ENCODE measurements at places on chromosomes 7 and 10.

- no peak for DNase-seq
- H3K27ac ChIP-seq: no peak overlapping the region
- H3K36me3 ChIP-seq: peaks cover 4% of the 10 kb centered on the region
Measured at GRCh38 chr7:16657656-16658279, 11.8 kb downstream of the BZW2 start.

- H3K4me3 ChIP-seq: no peak overlapping the region
- H3K36me3 ChIP-seq: peaks cover 23% of the 10 kb centered on the region
- DNase-seq: no peak
- no peak overlapping the region for H3K27ac ChIP-seq
Measured at GRCh38 chr7:112864380-112864779, 74.2 kb upstream of the TMEM168 start.

GRCh38 chr10:131077031-131077430 lies 234.5 kb downstream of the TCERG1L start:
- H3K27ac ChIP-seq: no peak overlapping the region
- no peaks in the 10 kb centered on the region for H3K36me3 ChIP-seq
- H3K4me1 ChIP-seq: peaks cover 8% of the 10 kb centered on the region
- H3K4me3 ChIP-seq: no peak overlapping the region

DNA sequence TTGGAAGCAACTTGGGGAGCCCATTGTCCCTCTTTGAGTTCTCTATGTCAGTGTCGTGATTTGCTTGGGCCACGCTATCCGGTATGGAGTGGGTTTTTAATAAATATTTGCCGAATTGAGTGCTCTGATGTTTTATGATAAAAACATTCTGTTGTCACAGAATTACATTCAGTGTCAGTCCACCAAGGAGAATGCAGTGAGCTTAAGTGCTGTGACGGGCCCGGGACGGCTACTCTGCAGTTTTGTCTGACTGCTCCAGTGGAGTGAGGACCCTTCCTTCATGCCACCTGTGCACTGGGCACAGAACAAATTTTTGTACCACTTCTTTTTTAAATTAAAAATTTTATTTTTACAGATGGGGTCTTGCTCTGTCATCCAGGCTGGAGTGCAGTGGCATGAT lies 76.0 kb downstream of the CARD11 start:
- DNase-seq: no peak
- H3K27ac ChIP-seq: no peak overlapping the region
- peaks cover 30% of the 10 kb centered on the region for H3K4me1 ChIP-seq

GRCh38 chr10:27625452-27626211 lies 120.0 kb downstream of the MKX start:
- no peak overlapping the region for H3K27ac ChIP-seq
- no peaks in the 10 kb centered on the region for H3K36me3 ChIP-seq
- no peaks in the 10 kb centered on the region for H3K4me1 ChIP-seq
- no peak for DNase-seq
